ENCODE measurements at places on chromosomes 11 and 22.

GRCh38 chr11:75477614-75477935 lies 44.6 kb upstream of the KLHL35 start:
- no peak for DNase-seq

- no peak for DNase-seq
Observed at GRCh38 chr11:44315947-44316658, 6.2 kb upstream of the ALX4 start.

GRCh38 chr11:72618803-72619202 lies 55.4 kb downstream of the PDE2A start:
- DNase-seq: no peak

DNA sequence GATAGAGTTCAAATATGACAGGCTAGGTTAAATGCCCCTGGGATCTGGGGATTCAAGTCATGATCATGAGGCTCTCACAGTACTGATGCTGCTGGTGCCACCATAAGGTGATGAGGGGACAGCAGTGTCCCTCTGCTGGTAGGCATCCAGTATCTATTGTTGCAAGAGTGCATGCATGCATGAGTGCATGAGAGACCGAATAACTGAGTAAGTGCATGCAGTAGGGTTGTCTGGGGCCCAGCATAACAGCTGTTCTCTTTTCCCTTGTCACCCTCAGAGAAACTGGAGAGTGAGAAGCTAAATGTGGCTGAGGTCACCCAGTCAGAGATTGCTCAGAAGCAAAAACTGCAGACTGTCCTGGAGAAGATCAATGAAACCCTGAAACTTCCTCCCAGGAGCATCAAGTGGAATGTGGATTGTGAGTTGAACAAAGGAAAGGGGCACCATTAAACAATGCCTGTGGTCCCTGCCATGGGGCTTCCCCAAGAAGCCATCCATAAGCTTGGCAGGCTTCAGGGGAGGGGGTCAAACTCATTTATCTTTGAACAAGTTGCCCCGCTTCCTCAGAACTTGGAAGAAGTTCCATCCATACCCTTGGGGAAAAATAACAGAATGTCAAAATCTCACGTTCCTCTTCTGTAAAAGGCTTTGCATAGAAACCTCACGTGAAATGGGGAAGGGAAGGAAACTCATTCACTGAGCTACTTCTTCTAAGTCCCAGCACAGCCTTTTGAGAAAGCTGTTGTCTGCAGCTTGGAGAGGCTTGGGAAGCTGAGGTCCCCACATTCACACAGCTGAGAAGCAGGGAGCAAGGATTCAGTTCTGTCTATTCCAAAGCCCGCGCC lies 119.0 kb downstream of the PARVA start:
- DNase-seq: no peak

DNA sequence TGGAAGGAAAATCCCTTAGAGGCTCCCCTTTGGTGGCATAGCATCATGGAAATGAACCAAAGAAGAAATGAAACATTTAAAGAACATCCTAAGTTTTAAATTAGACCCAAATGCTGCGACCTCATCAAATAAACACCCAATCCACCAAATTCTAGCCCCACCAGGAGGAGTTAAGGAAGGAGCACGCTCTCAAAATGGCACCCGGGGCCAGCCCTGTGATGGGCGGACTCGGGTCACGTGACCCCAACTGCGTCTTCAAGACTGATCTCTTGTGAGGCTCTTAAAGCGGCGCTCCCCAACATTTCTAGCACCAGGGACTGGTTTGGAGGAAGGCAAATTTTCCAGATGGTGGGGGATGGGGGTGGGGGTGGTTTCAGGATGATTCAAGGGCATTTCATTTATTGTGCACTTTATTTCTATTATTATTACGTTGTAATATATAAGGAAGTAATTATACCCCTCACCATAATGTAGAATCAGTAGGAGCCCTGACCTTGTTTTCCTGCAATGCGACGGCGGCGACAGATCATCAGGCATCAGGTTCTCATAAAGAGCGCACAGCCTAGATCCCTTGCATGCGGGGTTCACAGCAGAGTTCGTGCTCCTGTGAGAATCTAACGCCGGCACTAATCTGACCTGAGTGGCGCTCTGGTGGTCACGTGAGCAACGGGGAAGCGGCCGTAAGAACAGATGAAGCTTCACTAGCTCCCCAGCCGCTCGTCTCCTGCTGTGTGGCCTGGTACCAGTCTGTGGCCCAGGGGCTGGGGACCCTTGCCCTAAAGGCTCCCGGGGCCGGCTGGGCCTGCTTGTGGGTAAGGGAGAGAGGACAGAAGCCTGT lies 90.6 kb upstream of the SLC22A12 start:
- DNase-seq: no peak

DNA sequence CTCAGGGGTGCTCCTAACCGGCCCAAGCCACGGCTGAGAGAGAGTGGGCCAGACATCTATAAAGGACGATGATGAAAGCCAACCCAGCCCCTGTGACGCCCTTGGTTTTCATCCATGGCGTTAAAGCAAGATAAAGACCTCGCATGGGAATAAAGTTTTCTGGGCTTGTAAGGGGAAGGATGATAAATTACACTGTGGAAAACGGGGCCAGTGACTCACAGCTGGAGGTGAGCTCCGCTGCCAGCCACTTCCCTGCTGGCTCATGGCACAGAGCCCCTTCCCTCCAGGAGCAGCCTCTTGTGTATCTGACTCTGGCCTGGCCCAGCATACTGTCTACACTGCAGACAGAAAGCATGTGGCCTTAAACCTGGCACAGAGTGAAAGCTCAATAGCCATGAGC lies 503.2 kb upstream of the B3GAT1 start:
- no peak for DNase-seq

DNA sequence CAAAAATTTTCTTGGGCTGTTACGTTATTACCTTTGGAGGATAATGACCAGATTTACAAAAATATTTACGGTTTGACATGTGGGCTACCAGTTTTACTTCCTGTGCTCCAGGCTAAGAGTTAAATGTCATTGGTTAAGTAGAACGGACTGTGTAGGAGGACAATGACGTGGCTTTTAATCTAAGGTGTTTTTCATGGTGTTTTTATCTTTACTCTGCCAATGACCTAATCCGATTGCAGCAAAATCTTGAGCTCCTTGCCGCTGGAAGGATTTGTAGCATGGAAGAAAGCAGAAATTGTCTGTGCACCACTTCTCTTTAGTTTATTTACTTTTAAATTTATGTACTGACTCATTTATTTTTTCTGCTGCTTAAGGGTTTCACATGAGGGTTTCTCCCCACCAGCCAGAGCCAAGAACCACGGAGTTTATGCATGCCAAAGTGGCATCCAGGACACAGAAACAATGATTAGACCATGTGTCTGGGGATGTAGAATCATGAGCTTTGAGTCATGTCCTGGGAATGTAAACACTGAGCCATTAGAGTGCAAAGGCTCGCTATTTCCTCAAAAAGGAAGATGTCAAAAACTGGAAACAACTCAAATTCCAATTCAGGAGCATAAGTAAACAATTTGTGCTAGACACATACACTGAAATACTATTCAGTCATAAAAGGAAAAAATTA lies 1.9 kb upstream of the CARD16 start:
- no peak for DNase-seq

DNA sequence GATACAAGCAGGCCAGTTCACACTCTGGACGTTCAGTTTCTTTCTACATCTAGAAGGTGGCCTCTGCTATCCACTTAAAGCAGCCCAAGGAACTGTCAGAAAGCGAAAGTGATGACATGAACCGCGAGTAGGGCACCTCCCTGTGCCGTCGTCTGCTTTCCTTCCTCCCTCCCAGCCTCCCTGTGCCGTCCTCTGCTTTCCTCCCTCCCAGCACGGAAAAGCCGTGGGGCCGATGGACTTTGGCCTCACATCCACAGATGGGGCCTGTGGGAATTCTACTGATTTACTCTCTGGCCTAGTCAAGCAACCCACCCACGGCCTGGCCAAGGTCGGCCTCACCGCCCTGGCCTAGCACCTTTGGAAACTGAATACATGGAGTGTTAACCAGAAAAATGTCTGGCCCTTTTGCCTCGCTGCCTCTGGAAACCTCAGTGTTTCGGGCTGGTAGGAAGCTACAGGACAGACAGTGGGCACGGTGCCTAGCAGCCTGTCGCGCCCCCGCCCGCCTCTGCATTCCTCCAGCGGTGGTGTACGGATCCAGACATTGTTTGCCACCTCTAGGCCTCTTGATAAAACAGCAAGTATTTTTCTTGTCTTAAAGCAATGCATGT lies 14.2 kb downstream of the PEX26 start:
- no peak for DNase-seq

GRCh38 chr22:27412866-27413445 lies 388.6 kb downstream of the MN1 start:
- no peak for DNase-seq

GRCh38 chr11:44333271-44334218 lies 23.6 kb upstream of the ALX4 start:
- DNase-seq: peak; percentile 28

GRCh38 chr22:39431821-39432251 lies 25.0 kb upstream of the MGAT3 start:
- DNase-seq: no peak

GRCh38 chr11:59302991-59303390 lies 55.7 kb upstream of the OR5AN1 start:
- DNase-seq: no peak

DNA sequence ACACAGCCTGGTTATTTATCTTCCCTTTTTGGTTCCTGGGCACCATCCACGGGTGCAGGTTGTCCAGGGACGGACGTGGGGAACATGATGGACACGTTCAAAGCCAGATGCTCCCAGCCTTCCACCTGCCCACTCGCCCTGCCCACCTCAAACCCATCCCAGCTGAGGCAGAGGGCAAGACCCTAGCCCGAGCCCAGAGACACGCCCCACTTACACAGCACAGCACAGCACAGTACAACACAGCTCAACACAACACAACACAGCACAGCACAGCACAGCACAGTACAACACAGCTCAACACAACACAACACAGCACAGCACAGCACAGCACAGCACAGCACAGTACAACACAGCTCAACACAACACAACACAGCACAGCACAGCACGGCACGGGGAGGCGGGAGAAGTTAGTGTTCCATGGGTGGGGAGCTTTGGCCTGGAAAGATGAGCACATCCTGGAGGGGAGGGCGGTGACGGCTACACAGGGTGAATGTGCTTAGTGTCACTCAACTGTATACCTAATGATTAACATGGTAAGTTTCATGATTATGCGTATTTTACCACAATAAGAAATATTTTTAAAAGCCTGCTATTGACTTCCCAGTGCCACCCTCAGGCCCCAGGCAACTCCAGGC lies 1507.5 kb downstream of the BRD1 start:
- DNase-seq: no peak

DNA sequence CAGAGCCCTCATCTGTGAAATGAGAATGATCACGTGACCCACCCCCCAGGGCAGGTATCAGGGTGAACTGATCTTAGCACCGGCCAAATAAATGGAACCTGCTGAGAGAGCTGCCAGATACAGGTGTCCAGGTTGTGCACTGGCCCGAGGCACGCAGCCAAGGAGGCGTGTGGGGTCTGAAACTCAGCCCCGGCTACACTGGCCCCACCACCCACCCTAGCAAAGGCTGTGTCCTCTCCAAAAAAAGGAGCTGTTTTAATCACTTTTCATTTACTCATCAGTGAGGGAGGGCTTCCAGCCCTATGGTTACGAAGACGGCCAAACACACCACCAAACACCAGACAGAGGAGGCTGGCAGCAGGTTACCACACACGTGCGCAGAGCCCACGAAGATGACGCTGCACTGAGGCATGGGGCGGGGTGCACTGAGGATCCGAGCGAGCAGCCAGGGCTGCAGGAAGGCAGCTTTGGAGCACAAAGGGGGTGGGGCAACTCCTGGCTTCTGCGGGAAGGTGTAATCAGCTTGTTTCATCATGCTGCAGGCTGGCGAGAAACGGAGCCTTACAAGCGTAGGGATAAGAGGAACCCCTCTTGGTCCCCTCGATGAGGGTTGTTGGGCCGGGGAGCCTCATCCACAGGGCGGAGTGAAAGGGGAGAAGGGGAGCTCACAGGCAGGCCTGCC lies 19.5 kb upstream of the SLC22A12 start:
- no peak for DNase-seq

- no peak for DNase-seq
Observed at GRCh38 chr22:46895753-46896152, 133.3 kb downstream of the TBC1D22A start.

- no peak for DNase-seq
Observed at GRCh38 chr22:19630614-19631013, 83.7 kb upstream of the SEPTIN5 start.

- DNase-seq: no peak
Observed at GRCh38 chr11:86919557-86920210, 35.5 kb downstream of the FZD4 start.

- DNase-seq: no peak
Observed at GRCh38 chr11:103586756-103587155, 449.7 kb upstream of the DDI1 start.

GRCh38 chr11:18332302-18332701 lies 9.9 kb downstream of the GTF2H1 start:
- no peak for DNase-seq

GRCh38 chr22:48500471-48501230 lies 1327.0 kb downstream of the BRD1 start:
- DNase-seq: no peak

DNA sequence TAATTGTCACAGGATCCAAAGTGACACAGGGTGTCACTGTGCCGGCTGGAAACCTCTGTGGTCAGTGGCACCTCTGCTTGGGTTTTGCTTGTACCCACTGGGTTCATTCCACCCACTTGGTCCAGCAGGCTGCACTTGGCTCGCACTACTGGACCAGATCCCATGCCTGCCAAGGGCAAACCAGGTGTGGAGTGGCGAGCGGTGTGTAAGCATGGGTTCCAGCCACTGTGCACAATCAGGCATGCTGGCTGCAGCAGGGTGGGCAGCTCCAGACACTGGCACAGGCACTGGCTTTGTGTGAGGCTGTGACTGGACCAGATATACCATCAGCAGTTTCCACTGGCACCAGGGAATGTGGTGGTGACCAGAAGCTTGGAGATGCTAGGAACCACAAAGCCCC lies 261.4 kb downstream of the KCNA4 start:
- DNase-seq: no peak

- DNase-seq: no peak
Observed at GRCh38 chr11:116532066-116532465, 240.7 kb downstream of the BUD13 start.

DNA sequence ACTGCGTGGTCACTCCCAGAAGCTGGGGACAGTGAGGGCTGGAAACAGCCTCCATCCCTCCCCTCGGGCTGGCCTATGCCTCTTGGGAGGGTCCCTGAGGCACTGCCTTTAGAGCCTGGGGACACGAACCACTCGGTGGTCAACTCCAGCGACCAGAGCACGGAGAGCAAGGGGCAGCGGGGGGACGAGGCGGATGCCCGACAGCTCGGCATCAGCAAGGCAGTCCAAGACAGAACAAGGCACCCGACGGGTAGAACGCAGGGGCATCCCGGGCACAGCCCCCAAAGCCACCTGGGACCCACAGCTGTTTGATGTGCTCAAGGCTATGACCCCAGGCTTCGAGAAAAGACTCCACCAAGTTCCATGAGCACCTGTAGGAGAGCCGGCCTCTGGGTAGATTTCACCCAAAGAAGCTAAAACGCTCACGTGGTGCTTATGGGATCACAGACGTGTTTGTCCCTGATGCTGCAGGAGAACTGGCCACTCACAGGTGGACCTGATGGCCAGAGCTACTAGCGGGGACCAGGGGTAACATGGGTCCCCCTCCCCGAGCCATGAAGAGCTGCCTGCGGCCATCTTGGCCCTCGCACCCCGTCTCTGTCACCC lies 510 bp upstream of the LSP1 start:
- no peak for DNase-seq
